ENCODE measurements at places on chromosomes 6 and 20.
A peak's percentile ranks its signal among the peaks of the same experiment; 100 is the strongest.

DNA sequence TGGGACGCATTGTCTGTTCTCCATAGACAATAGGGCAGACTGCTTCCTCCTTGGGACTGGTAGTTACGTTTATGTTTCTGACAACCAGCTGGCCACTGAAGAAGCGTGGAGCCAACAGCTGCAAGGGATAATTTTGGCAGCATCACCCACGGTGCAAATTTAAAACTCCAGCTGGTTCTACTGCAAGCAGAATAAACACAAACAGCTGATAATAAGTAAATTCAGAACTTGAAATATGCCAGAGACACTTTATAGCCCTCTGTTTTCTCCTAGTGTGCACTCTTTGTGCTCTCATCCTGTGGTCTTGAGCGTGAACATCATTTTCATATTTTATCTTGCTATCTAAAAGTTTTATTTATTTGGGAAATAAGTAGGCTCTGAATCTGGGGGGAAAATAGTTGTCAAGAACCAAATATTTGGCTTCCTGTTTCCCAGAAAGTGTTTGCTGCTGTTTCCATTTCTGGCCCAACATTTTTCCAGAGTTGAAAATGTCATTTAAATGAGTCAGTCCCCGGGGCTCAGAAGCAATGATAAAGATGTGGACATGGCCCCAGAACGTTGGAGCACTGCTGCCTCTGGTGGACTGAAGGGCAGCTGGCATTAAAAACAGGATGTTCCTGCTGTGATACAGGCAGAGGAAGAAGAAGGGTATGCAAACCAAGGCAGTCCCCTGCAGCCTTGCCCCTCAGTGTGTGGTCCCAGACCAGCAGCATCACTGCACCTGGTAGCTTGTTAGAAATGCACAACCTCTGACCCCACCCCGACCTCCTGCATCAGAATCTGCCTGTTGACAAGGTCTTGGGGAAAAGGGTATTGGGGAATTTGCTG lies 12.5 kb upstream of the THBD start:
- DNase-seq = peak; percentile 86

- no peak for DNase-seq
These were observed 60.1 kb upstream of the AKIRIN2 start for GRCh38 chr6:87762116-87762515.

DNA sequence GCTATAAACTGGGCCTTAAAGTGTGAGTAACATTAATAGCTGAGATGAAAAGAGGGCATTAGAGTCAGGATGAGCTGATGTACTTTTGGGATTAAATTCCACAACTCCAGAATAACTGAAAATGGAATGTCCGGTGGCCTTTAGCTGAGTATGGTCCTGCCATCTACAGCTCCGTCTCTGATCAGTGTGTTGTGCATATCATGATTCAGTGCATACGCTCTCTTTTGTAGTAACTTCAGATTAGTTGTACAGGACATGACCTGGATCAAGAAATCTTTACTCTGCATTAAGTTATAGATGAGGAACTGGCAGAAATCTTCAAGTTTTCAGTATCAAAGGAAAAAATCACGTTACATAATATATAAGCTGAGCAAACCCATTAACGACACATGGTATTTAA lies 92.4 kb downstream of the MTFR2 start:
- DNase-seq = no peak

DNA sequence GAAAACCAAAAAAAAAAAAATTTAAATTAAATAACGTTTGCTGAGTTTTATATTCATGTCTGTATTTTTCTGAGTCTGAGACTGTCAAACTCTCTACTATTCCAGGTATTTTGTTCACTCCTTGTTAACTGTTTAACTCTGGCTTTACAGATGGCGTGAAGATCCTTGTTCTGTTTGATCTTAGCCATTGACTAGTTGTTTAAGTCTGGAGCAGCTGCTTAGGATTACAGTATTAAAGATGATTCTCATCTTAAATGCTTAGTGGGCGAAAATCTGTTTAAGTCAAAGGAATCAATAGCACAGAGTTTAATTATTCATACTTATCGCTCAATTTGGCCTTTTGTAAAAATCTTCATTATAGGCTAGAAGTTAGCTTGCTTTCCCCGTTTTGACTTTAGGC lies 2.4 kb downstream of the PHACTR2 start:
- DNase-seq = no peak

DNA sequence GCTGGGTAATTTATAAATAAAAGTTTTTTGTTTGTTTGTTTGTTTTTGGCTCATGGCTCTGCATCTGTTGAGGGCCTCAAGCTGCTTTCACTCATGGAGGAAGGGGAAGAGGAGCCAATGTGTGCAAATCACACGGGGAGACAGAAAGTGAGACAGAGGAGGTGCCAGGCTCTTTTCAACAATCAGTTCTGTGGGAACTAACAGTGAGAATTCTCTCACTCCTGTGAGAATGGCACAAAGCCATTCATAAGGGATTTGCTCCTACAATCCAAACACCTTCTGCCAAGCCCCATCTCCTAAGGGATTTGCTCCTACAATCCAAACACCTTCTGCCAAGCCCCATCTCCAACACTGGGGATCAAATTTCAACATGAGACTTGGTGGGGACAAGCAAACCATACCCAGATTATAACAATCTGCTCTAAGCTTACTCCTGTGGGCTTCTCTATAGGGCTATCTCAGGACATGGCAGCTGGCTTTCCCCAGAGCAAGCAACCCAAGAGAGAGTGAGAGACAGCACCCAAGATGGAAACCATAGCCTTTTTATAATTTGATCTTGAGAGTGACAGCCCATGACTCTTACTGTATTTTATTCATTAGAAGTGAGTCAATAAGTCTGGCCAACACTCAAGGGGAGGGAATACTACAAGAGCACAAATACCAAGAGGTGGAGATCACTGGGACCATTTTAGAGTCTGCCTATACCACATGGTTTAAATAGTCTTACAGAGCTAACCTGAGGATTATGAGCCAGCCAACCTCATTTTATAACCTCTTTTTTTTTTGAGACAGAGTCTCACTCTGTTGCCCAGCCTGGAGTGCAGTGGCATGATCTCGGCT lies 22.8 kb upstream of the LRRC1 start:
- DNase-seq = no peak

- DNase-seq = no peak
These were observed 124.3 kb upstream of the MLIP start for GRCh38 chr6:53986721-53987521.

DNA sequence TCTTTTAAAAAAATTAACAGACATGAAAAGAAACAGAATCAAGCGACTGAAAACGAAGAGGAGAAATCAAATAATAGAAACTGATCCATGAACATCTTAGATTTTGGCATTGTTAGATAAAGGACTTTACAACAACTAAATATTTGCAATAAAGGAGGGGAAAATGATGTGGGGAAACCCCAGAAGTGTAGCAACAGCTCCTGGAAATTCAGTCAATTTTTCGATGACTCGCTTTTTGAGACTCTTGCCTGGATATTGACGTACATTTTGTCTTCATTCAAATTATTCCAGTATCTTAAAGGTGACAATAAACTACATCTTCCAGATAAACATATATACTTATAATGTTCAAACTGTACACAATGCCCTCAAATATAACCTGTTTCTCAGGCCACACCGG lies 44.1 kb downstream of the ADGB start:
- peak; percentile 6 for DNase-seq

DNA sequence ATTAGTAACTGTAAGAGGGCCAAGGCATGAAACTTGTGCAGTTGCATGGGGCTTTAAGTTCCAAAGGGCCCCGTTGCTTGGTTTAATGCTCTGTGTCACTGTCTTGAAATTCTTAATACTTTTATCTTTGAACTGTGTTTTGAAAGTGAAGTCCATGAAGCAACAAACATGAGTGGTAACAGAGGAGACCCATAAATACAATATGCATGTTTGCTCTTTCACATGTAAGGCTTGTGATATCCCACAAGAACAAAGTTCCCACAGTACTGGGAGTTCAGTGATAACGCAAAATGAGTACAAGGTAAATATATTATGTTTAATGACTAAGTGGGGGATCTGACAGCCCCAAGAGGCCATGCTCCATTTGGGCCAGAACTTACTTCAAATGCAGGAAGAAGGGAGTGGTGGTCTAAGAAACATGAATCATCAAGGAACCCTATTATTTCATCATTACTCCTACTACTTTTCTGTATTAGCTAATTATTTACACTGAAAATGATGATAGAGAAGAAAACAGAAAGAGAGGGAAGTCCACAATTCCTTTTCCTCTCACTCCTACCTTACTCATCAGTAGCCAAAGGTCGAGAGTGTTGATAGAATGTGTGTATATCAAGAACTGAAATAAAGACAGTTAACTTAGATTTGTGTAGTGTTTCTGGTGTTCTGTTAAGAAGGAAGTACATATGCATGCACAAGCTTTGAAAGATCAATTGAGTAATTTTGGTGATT lies 157.3 kb downstream of the PHF3 start:
- DNase-seq = peak; percentile 41

- DNase-seq = no peak
These were observed 930.6 kb downstream of the KIF16B start for GRCh38 chr20:15642676-15643075.

GRCh38 chr6:16200321-16200883 lies 38.0 kb upstream of the GMPR start:
- no peak for DNase-seq

DNA sequence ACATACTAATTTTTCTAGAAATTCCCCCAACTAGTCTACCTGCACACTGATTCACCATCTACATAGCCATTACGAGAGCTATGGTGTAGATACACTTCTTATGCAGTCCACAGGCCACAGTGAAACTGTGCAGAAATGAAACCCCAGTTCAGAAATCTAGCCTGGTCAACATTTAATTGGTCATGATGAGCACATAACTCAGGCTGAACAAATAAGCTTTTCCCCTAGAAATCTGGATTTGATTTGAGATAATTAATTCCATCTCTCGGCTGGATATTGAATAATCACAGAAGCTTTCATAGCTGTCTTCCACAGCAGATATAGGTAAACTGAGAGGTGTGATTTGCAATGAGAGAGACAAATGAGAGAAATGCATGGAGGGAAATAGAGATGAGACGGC lies 22.6 kb upstream of the TINAG start:
- no peak for DNase-seq

DNA sequence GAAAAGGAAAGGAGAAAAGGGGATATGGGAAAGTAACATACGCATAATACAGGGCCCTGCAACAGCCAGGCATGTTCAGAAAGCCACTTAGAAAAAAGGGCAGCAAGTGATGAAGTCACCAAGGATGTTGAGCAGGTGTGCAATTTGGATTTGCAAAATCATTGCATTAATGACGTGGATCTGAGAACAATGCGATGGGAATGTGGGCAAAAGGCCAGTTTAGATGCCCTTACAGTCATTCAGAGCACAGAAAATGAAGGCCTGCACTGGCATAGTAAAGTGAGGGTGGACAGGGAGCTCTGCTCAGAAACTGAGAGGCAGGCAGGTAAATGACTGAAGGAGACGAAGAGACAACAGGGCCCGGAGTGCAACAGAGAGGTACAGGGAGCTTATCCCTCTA lies 123.7 kb upstream of the NHSL1 start:
- DNase-seq = no peak

GRCh38 chr20:63309261-63310071 lies 16.5 kb downstream of the COL20A1 start:
- DNase-seq = peak; percentile 51

DNA sequence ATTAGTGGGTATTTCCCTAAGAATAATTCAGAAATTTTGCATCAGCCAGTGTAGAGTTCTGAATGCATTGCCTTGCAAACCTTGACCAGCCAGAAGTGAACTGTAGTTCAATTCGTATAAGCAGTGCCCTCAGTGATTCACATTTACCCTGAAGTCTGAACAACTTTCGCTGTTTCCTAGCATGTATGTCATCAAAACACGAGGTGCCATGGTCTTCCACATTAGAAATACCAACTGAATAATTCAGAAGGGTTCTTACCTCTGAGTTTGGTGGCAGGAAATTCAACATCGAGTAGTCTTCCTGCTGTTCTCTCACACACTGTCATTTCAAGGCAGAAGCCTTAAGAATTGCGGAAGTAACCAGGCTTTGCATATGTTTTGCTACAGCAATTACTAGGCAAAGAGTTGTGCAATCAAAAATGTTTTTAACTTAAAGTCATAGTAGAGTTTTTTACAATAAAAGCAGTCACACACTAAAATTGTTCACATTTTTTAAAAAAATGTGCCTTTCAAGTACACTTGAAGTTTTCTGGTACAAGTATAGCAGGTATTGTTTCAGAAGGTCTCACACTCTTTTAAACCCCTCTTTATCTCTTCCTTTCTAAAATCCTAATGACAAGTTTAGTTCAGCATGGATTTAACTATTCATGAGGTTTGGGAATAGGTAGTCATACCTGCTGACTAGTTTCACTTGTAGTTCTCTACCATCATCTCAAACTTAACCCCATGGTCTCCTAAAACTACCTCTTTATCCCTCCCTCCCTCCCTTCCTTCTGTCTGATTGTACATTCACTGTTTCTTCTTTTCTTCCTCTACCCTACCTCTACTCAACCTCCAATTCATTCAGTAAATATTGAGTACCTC lies 118.3 kb downstream of the STXBP5 start:
- peak; percentile 96 for DNase-seq

DNA sequence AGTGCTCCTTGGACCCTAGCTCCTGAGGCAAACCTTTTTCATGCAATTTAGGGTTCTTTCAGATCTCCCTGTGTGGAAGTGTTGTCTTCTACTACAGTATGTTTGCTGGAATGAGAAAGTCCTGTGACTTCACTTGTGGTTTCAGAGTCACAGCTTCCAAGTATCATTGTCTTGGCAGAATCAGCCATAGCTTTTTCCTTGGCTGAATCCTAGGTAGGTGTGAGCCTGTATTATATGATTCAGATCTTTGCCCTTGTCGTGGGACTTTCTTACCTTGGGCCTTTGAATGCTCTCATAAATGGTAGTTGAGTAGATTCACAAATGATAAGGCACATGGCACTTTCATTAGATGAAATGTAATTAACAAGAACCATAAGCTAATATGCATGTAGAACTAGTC lies 16.5 kb downstream of the CARMIL1 start:
- DNase-seq = no peak

DNA sequence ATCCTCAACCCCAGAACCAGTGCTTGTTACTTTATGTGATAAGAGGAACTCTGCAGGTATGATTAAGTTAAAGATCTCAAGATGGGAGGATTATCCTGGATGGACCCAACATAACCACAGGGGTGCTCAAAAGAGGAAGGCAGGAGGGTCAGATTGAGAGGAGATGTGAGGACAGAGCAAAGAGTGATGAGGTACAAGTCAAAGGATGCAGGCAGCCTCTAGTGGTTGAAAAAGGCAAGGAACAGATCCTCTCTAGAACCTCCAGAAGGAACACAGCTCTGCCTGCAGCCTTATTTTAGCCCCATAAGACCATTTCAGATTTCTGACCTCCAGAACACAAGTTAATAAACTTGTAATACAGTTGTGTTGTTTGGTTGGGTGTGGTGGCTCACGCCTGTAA lies 41.2 kb downstream of the PDSS2 start:
- no peak for DNase-seq

GRCh38 chr6:30685157-30686008 lies 1.1 kb downstream of the PPP1R18 start:
- peak; percentile 42 for DNase-seq
